Eye (tissue), 1 donor: ENCODE measurements at places on chromosomes 12 and 14.

GRCh38 chr14:102557434-102558226 is 34.8 kb upstream of the RCOR1 start:
- no peak for DNase-seq

- DNase-seq, result no peak
Measured at GRCh38 chr12:14931359-14931758, 7.0 kb downstream of the ERP27 start.

- peak; percentile 48 for DNase-seq
Measured at GRCh38 chr14:89425931-89426330, 8.9 kb upstream of the FOXN3 start.

- DNase-seq, result no peak
Measured at GRCh38 chr12:108419949-108420348, 80.8 kb upstream of the CMKLR1 start.

DNA sequence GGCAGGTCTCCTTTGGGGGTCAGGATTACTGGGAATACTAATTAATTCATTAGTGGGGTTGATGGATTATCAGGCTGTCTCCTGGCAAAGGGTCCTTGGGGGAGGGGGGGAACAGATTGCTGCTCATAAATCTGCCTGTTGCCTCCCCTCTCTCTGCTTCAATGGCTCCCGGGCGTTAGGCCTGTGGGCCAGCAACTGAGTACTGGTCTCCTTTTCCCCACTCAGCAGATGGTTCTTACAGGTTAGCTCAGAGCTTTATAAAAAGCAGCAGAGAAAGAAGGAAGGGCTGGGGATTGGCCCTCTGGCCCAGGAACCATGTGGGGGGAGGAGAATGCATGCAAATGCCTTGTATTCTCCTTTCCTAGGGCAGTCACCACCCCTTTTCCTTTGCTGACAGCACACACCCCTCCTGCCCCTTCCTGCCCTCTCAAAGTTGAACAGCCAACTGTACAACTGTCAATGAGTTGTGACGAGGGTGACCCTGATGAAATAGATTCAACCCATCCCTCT is 2.3 kb upstream of the NEUROD4 start:
- DNase-seq, result peak; percentile 24
